ENCODE measurements at places on chromosomes 7 and 10. TPM values are rescaled to one million over a fixed set of nuclear protein-coding genes. Genes with fewer than 3 reads are reported as not detected.

VAX1 gene
- not detected for total RNA-seq

DNA sequence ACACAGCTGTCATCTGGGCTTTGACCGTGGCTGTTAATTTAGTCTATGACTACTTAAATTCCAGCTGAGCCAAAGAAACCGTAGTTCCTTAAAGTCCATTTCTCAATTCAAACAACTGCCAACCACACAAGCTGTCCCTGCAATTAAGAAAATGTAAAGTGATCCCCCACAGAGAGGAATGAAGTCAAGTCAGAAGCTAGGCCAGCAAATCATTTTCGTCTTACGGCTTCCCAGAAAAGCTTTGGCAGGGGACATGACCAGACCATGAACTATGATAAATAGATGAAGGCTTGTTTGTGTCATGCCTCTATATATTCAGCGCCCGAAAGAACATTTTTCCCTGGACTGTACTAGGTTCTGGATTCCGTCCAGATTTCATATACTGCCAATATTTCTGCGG lies 54.6 kb downstream of the HACD1 start:
- H3K27ac ChIP-seq: no peak overlapping the region
- H3K36me3 ChIP-seq: no peaks in the 10 kb centered on the region
- peaks cover 2% of the 10 kb centered on the region for H3K27me3 ChIP-seq
- H3K4me3 ChIP-seq: no peak overlapping the region
- H3K4me1 ChIP-seq: no peaks in the 10 kb centered on the region
- DNase-seq: no peak

GRCh38 chr7:10998996-10999757 lies 25.5 kb downstream of the PHF14 start:
- H3K4me3 ChIP-seq: no peak overlapping the region
- peak; percentile 55 for DNase-seq
- H3K4me1 ChIP-seq: peaks cover 24% of the 10 kb centered on the region

GRCh38 chr7:2863461-2864066 lies 19.5 kb upstream of the GNA12 start:
- peak overlapping the region; percentile 73 for H3K4me3 ChIP-seq
- DNase-seq: peak; percentile 92
- peak overlapping the region; percentile 86 for H3K27ac ChIP-seq
- H3K27me3 ChIP-seq: no peaks in the 10 kb centered on the region

- no peaks in the 10 kb centered on the region for H3K36me3 ChIP-seq
- H3K27ac ChIP-seq: no peak overlapping the region
- DNase-seq: no peak
- peaks cover 40% of the 10 kb centered on the region for H3K27me3 ChIP-seq
- peaks cover 2% of the 10 kb centered on the region for H3K4me1 ChIP-seq
Measured at GRCh38 chr7:24566274-24566673, 7.0 kb upstream of the PALS2 start.

DNA sequence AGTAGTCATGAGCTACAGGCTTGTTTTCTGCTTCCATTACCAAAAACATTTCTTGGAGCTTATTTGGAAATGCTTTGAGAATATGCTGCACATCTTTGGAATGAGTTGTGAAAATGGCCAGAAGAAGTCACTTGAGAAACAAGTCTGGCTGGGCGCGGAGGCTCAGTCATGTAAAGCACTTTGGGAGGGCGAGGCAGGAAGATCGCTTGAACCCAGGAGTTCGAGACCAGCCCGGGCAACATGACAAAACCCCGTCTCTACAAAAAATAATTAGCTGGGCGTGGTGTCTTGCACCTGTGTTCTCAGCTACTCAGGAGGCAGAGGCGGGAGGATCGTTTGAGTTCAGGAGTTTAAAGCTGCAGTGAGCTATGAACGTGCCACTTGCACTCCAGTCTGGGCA lies 882 bp upstream of the CHCHD1 start:
- DNase-seq: no peak
- H3K4me3 ChIP-seq: peak overlapping the region; percentile 100
- no peaks in the 10 kb centered on the region for H3K27me3 ChIP-seq
- H3K27ac ChIP-seq: peak overlapping the region; percentile 100
